Posterior cingulate gyrus (tissue), 11 donors: ENCODE measurements at places on chromosomes 2 and 18.

GRCh38 chr2:110716959-110717645 lies 15.3 kb upstream of the ACOXL start:
- no peak for DNase-seq

DNA sequence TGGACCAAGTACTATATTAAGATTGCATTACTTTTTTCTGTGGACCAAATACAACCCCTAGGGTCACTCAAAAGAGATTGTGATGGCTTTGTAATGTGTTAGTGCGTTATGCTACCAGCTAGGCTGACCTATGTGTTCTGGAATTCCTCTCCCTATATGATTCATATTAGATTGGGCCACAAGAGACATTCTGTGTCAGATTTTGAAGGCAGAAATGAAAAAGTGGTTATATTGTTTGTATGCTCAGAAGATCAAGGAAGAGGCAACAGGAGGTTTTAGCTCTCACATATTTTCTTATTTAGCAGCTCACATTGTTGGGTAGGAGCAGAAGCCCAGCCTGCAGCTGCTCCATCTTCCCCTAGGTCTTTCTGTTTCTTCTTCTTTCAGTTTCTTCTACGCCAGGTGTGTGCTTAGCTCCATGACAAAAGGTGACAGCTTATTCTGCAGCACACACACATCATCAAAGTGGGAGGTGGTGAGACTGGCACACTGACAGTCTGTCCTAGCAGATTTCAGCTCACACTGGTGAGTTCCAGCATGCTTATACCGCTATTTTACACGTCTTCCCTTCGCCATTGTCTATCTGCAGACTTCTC lies 156.8 kb upstream of the UBE2E3 start:
- DNase-seq: no peak

- DNase-seq: no peak
These were observed 14.0 kb downstream of the KDM3A start for GRCh38 chr2:86455181-86455580.

- no peak for DNase-seq
These were observed 160.1 kb downstream of the PARD3B start for GRCh38 chr2:204705243-204705932.

- DNase-seq: no peak
These were observed 18.2 kb downstream of the SATB2 start for GRCh38 chr2:199439542-199439941.
